ENCODE measurements at places on chromosomes 1 and 21.

DNA sequence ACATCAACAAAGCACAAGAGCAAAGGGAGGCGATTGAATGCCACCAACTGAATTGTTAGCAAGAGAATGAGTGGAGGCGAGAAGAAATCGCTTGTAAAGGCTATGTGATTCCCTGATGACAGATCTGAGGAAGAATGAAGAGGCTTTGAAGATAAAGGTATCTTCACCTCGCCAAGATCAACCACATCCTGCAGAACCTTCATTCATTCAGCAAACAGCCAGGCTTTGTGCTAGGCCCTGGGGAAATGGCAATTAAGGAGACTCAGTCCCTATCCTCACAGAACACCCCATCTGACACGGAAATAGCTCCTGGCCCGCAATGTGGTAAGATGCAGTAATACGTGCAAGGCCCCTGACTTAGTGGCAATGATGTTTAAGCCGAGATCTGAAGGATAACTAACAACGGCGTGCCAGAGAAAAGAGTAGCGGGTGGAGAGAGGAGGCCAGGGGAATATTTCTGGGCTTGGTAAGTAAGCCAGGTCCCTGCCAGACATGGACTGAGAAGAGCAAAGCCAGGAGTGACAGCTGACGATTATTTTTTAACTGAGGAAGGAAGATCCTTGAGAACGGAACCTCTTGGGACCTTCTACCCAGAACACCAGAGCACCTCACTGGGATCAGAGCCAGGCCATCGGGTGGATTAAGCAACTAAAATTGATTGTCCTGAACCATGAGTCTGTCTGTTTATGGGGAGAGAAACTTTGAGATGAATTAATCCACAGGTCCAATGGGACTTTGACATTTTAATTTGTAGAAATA, 4.6 kb upstream of the VSIG8 start:
- DNase-seq, result peak; percentile 60

- no peak for DNase-seq
Measured at GRCh38 chr1:83932281-83932680, 66.7 kb downstream of the TTLL7 start.

GRCh38 chr1:42923367-42924081, 35.1 kb downstream of the SLC2A1 start:
- no peak for DNase-seq

GRCh38 chr1:212147581-212148033, 112.1 kb downstream of the DTL start:
- no peak for DNase-seq

- DNase-seq, result peak; percentile 61
Measured at GRCh38 chr1:234497589-234497988, 18.6 kb upstream of the TARBP1 start.

DNA sequence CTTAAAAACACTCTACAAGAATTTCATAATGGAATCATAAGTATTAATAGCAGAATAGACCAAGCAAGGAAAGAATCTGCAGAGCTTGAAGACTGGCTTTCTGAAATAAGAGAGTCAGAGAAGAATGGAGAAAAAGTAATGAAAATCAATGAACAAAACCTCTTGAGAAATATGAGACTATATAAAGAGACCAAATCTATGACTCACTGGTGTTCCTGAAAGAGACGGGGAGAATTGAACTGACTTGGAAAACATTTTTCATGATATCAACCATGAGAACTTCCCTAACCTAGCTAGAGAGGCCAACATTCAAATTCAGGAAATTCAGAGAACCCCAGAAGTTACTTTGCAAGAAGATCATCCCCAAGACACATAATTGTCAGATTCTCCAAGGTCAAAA, 85.6 kb downstream of the GDAP2 start:
- DNase-seq, result no peak

GRCh38 chr1:198880818-198881597, 242.2 kb downstream of the PTPRC start:
- DNase-seq, result no peak

GRCh38 chr1:115501476-115501875, 140.3 kb upstream of the VANGL1 start:
- no peak for DNase-seq

DNA sequence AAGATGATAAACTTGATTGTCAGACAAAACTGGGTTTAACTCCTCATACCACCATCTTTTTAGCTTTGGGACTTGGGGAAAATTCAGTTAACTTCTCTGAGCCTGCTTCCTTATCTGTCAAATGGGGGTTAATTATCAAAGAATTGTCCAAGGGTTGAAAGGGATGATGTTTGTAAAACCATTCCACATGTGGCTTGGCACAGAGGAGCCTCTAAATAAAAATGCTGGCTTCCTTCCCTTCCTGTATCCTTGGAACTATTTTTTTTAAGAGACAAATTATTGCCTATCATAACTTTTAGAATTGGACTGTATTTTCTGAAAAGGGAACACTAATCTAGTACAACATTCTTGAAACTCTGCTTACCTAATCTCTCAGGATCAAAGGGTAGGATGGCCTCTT, 143.4 kb upstream of the USP24 start:
- DNase-seq, result no peak

DNA sequence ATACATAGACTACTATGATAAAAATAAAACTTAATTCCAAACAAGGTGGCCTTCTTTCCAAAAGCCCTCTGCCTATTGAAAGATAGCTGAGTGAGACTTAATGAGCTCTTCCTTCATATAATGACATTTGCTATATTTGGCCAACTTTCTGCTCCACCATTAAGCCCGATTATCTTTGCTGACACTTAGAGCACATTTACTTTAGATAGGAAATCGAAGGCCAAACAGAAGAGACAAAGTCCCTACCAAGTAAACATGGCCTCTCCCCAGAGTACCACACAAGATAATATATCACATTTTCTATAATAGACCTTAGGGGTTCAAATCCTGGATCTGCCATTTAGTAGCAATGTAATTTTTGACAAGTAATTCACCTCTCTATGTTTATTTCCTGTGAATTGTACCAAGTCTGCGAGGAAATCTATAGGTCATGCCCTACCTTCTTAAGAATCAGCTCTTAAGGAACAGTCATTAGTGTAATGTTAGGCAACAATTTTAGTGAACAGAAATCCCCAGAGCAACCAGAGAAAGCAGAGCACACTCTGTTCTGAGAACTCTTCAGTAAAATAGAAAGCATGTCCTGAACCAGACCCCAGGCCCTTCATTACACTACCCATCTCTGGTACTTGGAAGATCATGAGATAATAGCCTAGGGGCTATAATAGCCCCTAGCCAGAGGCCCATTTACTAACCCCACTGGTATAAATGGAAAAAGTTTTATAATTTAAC, 17.3 kb upstream of the COA6 start:
- DNase-seq, result no peak

DNA sequence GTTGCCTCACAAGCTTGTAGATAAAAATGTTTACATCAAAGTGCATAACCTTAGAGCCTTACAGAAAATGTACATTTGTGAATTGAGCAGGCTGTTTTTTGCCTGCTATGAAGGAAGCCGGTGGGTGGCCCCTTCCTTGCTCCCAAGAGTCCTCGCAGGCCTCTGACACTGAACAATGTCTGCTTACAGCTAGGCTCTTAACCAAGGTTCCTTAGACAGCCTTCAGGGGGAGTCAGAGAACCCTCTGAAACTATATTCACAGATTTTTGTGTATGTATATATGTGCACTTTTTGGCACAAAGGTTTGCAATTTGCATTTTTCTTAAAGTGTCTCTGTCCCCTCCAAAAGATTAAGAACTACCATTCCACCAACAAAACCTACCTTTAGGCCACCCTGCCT, 282.6 kb downstream of the BARHL2 start:
- no peak for DNase-seq

- no peak for DNase-seq
Measured at GRCh38 chr1:19260211-19261138, 8.9 kb downstream of the MRTO4 start.

DNA sequence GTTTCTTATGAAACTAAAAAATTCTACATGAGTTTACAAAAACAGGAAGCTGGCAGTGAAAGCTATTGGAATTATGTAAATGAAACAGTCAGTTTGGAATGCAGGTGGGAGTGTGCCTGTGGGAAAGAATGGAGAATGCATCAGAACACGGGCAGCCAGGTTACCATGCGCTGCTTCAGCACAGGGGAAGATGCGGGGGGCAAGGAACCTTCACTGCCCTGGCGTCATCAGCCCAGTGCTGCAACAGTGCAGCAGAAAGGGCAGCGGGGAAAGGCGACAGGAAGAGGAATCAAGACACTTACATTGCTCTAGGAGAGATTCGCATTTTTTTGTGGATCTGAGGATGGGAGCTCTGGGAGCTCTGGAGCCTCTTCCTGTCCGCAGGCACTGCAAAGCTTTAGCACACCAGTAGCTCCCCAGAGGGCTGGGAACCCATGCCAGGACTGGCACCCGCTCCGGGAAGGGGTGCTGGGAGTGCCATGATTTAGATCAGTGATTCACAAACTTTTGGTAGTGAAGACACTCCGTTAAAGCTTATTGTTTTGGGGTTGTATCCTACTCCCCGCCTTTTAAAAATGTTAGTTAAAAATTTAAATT, 64.1 kb upstream of the WDR26 start:
- peak; percentile 34 for DNase-seq

DNA sequence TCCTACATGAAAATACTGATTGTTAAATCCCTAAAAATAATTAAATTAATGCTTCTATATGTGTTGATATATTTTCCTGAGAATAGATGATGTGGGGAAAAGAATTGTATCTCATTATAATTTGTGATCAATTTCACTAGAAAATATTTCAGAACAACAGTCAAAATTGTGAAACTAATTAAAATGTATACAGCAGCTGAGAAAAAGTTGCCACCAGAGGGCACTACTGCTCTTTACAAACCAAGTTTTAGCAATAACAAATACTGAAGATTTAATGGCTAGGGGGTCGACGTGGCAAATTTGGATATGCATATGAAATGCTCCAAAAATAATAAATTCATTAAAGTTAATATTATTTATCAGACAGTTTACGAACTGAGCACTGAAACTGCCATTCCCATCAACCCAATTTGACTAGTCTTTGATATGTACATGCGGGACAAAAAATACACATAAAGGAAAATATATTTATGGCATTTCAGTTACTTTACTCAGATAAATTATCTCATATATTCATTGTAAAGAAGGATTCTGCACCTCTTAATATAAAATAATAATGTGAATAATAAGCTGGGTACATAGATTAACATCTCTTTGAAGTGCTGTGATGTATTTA, 96.3 kb upstream of the TMPRSS15 start:
- peak; percentile 27 for DNase-seq

DNA sequence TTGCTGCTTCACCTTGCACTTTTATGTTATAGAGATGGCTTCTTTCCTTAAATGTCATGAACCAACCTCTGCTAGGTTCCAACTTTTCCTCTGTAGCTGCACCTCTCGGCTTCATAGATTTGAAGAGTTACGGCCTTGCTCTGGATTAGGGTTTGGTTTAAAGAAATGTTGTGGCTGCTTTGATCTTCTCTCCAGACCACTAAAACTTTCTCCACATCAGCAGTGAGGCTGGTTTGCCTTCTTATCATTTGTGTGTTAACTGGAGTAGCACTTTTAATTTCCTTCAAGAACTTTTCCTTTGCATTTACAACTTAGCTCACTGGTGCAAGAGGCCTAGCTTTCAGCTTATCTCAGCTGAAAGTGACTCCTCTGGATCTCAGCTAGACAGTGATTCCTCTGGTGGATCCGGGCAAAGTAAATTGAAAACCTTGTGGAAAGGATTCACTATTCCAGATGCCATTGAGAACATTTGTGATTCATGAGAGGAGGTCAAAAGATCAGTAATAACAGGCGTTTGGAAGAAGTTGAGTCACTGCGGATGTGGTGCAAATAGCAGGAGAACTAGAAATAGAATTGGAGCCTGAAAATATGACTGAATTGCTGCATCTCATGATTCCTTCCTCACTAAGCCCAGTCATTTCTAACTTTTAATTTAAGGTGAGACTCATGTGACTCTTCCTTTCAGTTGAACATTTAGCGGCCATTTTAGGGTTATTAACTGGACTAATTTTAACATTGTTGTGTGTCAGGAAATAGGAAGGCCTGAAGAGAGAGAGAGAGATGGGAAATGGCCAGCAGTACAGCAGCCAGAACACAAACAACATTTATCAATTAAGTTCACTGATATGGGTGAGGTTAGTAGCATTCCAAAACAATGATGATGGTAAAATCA, 16.2 kb upstream of the RGS1 start:
- DNase-seq, result no peak

DNA sequence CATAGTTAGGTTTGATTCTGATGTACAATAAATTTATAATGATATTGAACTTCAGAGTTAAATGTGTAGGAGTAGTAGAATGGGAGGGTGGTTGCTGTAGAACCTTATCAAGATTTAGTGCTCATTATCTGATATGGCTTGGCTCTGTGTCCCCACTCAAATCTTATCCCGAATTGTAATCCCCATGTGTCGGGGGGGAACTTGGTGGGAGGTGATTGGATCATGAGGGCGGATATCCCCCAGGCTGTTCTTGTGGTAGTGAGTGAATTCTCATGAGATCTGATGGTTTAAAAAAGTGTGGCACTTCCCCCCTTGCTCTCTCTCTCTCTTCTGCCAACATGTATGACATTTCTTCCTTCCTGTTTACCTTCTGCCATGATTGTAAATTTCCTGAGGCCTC, 265.5 kb downstream of the GRIK1 start:
- DNase-seq, result peak; percentile 20

DNA sequence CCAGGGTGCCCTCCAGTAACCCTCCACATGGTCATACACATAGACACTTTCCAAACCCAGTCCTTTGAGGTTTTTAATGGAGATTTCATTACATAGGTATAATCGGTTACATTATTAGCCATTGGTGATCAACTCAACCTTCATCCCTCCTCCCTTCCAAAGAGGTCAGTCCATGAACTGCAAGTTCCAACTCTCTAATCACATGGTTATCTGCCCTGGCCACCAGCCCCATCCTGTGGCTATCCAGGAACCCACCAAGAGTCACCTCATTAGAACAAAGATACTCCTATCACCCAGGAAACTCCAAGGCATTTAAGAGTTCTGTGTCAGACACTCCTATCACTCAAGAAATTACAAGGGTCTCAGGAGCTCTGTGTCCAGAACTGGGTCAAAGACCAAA, 12.2 kb downstream of the ATP1A4 start:
- no peak for DNase-seq

- DNase-seq, result no peak
Measured at GRCh38 chr21:17370916-17371315, 141.9 kb upstream of the CXADR start.

- DNase-seq, result no peak
Measured at GRCh38 chr1:239243006-239243405, 143.4 kb upstream of the CHRM3 start.

DNA sequence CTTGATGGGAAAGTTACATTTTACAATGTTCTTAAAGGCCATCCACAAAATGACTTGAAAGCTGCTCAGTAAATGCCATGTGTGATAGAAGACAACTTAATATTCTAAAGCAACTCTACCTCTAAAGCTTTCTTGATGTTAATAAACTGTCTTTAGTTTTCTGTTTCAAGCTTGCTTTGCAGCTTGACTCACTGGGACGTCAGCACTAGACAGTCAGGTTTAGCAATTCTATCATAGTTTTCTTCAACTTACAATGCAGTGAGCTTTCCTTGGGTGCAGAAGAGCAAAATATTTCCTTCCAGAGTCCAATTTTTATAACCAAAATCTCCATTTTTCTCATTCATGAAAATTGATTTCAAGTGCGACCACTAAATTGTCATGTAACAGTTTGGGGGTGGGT, 273.1 kb downstream of the NTNG1 start:
- DNase-seq, result no peak

All from NCI-H2171 treated with DMSO at 0.1 percent for 48 hours (cell line).